ENCODE measurements at places on chromosomes 1 and 21. TPM values are rescaled to one million over a fixed set of nuclear protein-coding genes. Genes with fewer than 3 reads are reported as not detected.

Gene TMPRSS2
- not detected for total RNA-seq

Gene CD34
- total RNA-seq, result 3.4 TPM

Gene GJA4
- 2.2 TPM for total RNA-seq

Gene PGLYRP4
- not detected for total RNA-seq

Gene LCE6A
- not detected for total RNA-seq

Gene ORC1
- total RNA-seq, result 0.98 TPM

Gene KCNT2
- 26.6 TPM for total RNA-seq

Gene NPHS2
- total RNA-seq, result not detected

Gene LRRC7
- total RNA-seq, result 215 TPM

Gene TMEM269
- 0.25 TPM for total RNA-seq

Gene AADACL4
- not detected for total RNA-seq

Gene B3GALT2
- 71.5 TPM for total RNA-seq

Gene SV2A
- 72.0 TPM for total RNA-seq

Gene FNDC10
- 2.2 TPM for total RNA-seq

Gene LAPTM5
- 3.9 TPM for total RNA-seq

Gene CKS1B
- total RNA-seq, result 11.8 TPM

Gene NUP210L
- under 0.01 TPM for total RNA-seq

Gene DRAXIN
- total RNA-seq, result 122 TPM

Gene OR2T29
- not detected for total RNA-seq

Gene WLS
- total RNA-seq, result 35.9 TPM

Gene NPPB
- not detected for total RNA-seq

Gene FOXD3
- total RNA-seq, result not detected

Gene MYOM3
- under 0.01 TPM for total RNA-seq

Gene EPRS1
- total RNA-seq, result 137 TPM

Gene AK5
- 18.2 TPM for total RNA-seq

Gene S100A9
- 20.2 TPM for total RNA-seq

Gene SGIP1
- 78.2 TPM for total RNA-seq

Gene NHLH1
- 0.98 TPM for total RNA-seq

Gene TMEM54
- 3.7 TPM for total RNA-seq

Gene SH3BGR
- total RNA-seq, result 1.7 TPM

Gene LCA5L
- 0.49 TPM for total RNA-seq

Gene LCE2B
- not detected for total RNA-seq

Gene NEXN
- 0.49 TPM for total RNA-seq

Gene CLDN17
- not detected for total RNA-seq

Gene ELK4
- 9.1 TPM for total RNA-seq

Gene RAD54L
- total RNA-seq, result 1.5 TPM

Gene AKT3
- 219 TPM for total RNA-seq

Gene ADGRB2
- total RNA-seq, result 60.2 TPM

Gene OR4F16
- not detected for total RNA-seq

Gene BCAN
- 98.8 TPM for total RNA-seq

Gene COG2
- 20.2 TPM for total RNA-seq

Gene FMO3
- 0.49 TPM for total RNA-seq

Gene SERTAD4
- 6.1 TPM for total RNA-seq

Gene ARMH1
- total RNA-seq, result 3.2 TPM

Gene RUNX3
- under 0.01 TPM for total RNA-seq

Gene GLMN
- total RNA-seq, result 18.2 TPM

Gene FAM151A
- not detected for total RNA-seq

Gene FMO2
- total RNA-seq, result 0.25 TPM

Gene TAS1R2
- total RNA-seq, result not detected

Gene GUCA2B
- not detected for total RNA-seq

Gene CLIC6
- 0.25 TPM for total RNA-seq

Measured in temporal lobe (tissue), 4 donors.